NCI-H446 treated with DMSO at 0.1 percent for 48 hours (cell line): ENCODE measurements at places on chromosomes 16 and 17.

- no peak for DNase-seq
Observed at GRCh38 chr17:45288825-45289224, 26.9 kb upstream of the SPATA32 start.

DNA sequence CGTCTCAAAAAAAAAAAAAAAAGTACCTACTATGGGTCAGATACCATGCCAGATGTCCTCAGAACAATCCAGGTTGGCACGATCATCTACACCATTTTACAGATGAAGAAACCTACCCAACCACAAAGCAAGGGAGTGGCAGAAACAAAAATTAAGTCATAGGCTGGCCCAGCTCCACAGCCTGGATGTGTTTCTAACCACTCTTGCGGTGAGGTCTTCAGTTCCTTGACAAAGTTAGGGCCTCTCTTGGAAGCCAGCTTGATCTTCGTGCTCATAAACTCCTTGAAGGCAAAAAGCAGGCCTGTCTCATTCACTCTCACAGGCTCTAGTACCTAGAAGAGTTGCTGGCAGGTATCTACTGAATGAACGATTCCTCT lies 6.2 kb downstream of the GGA2 start:
- peak; percentile 1 for DNase-seq

- DNase-seq, result no peak
Observed at GRCh38 chr16:14129502-14129901, 58.4 kb downstream of the MRTFB start.

GRCh38 chr17:47728214-47728877 lies 4.7 kb upstream of the TBX21 start:
- DNase-seq, result no peak

DNA sequence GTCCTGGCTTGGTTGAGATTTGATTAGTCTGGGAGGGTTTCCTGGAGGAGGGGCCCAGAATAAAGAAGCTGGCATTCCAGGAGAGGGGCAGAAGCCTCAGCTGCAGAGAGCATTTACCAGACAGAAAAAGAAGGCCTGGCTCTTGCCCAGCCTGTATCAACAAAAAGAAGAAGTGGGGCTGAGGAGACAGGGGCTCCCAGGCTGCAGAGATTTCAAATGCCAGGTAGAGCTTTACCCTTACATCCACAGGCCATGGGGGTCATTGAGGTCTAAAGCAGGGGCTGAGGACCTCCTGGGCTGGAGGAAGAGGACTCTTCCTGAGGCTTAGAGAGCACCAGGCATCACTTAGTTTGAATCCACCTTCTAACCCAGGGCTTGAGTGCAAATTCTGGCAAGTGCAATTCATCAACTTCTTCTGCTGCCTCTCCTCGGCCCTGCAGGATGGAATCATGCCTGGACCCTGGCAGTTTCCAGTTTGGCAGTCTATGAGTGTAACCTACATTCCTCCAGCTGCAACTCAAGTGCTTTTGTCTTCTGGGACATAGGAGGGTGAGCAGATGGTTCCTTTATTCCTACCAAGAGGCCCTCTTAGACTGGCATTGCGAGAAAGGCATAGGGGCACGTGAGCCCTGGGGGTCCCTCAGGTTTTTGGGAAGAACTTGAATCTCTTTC lies 15.3 kb downstream of the CA7 start:
- no peak for DNase-seq

- DNase-seq, result no peak
Observed at GRCh38 chr16:72073560-72074230, 10.7 kb downstream of the HPR start.

DNA sequence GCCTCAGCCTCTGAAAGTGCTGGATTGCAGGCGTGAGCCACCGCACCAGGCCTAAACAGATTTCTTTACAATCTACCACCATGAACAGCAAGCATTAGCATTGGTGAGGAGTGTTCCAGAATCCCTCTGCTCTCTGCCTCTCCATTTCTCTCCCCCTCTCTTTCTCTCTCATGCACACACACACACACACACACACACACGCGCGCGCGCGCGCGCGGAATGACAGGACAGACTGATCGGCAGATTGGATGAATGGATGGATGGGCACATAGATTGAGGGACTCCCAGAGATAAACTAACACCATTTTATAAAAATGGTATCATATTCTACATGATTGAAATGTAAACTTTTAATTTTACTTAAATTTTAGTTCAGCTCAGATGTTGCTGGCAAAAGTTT lies 3.3 kb downstream of the CARD14 start:
- no peak for DNase-seq

DNA sequence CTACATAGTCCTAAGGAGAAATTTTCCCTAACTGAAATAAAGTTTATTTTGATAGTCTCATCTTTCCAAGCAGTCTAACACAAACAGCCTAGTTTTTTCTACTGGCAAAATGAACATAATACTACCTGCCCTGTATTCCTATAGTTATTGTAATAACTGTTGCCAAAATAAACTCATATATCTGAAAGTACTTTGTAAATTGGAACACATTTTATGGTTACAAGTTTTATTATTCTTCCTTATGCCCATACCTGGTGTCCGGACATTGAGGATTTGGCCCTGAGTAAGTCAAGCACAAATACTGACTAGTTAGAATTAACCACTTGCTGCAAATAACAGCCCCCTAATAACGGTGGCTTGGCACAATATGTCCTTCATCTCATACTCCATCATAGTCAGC lies 120.4 kb upstream of the TOM1L1 start:
- DNase-seq, result no peak

DNA sequence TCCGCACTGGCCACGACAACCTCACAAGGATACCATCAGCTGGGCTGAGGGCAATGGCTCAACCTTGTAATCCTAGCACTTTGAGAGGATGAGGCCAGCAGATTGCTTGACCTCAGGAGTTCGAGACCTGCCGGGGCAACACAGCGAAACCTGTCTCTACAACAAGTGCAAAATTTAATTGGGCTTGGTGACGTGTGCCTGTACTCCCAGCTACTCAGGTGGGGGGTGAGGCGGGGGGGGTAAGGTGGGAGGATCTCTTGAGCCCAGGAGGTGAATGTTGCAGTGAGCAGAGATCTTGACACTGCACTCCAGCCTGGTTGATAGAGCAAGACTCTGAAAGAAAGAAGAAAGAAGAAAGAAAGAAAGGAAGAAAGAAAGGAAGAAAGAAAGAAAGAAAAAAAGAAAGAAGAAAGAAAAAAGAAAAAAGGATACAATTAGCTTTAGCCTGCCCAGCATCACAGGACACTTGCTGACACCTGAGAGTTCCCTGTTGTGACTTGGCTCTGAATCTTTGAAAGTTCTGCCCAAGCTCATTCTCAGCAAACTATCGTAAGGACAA lies 5.2 kb upstream of the MT1E start:
- DNase-seq, result no peak

GRCh38 chr16:67245186-67245585 lies 2.1 kb downstream of the FHOD1 start:
- no peak for DNase-seq

GRCh38 chr17:59149051-59149450 lies 5.9 kb downstream of the SKA2 start:
- DNase-seq, result no peak
